ENCODE measurements at places on chromosomes 4 and X. TPM values are rescaled to one million over a fixed set of nuclear protein-coding genes. Genes with fewer than 3 reads are reported as not detected.

GRCh38 chr4:189090174-189090814 lies 850.4 kb upstream of the FRG1 start:
- DNase-seq, result no peak

DNA sequence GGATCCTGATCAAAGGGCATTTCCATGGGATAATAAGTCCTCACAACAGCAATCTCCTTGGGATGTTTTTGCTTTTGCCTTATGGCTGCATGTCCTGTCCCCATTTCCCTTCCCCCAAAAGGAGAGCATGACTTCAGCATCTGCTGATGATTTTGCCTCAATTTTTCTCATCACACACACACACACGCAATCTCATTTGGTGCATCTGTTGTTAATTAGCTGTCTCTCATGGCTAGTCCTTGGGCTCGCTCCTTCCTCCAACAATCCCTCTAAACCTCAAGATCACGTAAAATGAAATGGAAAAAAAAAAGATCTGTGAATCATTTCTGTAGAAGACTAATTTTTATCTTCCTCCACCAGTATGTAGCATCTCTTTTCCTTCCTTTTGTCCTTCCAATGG lies 153.6 kb downstream of the RBMX2 start:
- DNase-seq, result no peak

- peak; percentile 53 for DNase-seq
Measured at GRCh38 chr4:75327804-75328512, 186.2 kb downstream of the RCHY1 start.

DNA sequence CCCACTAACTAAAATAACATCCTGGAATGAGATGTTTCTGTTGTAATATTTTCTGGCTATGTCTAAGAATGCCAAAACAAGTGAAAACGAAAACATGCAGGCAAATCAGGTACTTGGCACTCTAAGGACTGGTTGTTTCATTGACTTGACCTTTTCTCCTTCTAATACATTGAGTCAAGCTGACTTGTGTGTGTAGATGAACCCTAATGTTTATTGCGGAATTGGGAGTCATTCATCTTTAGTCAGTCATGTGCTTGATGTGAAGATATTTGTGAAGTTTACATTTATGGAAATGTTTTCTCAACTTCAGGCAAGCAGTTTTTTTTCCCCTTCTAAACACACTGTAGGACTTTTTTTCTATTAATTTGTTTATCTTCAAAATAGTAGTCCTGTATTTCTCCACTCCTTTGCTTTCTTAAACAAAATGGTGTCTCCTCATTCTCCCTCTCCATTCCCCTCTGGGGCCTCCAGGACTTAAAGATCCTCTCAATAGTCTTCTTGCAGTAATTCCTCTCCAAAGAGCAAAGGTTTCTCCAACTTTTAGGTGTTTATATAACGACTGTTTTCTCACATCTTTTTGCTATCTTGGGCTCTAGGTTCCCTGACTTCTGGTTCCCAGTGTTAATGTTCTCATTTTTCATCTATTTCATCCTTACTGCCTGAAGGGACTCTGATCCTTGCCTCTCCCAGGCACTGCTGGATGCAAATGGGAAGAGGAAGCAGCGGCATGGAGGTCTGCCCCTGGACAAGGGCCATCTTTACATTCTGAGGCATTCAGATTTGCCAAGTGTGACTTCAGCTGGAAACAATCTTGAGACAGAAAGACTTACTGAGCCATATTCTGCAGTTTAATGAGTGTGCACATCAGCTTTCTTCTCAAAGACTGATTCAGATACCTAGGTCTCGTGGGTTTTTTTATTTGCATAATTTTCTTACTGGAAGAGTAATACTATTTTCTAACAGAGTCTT lies 166.4 kb downstream of the ARHGAP6 start:
- no peak for DNase-seq

DNA sequence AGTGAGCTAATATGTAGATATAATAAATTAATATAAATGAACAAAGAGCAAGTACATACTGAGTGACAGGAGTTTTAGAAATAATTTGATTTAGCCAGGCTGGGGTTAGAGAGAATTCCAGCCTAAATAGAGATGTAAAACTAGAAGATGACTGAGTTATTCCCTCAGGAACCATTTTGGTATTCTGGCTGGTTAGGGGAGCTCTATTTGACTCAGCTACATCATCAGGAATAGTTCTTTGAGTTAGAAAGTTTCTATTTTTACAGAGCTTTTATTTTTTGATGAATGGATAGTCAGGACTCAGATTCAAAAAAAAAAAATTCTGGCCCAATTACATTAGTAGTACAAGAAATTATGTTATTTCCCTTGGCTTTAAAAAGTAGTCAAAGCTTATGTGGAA lies 180.4 kb upstream of the MID1 start:
- no peak for DNase-seq

DNA sequence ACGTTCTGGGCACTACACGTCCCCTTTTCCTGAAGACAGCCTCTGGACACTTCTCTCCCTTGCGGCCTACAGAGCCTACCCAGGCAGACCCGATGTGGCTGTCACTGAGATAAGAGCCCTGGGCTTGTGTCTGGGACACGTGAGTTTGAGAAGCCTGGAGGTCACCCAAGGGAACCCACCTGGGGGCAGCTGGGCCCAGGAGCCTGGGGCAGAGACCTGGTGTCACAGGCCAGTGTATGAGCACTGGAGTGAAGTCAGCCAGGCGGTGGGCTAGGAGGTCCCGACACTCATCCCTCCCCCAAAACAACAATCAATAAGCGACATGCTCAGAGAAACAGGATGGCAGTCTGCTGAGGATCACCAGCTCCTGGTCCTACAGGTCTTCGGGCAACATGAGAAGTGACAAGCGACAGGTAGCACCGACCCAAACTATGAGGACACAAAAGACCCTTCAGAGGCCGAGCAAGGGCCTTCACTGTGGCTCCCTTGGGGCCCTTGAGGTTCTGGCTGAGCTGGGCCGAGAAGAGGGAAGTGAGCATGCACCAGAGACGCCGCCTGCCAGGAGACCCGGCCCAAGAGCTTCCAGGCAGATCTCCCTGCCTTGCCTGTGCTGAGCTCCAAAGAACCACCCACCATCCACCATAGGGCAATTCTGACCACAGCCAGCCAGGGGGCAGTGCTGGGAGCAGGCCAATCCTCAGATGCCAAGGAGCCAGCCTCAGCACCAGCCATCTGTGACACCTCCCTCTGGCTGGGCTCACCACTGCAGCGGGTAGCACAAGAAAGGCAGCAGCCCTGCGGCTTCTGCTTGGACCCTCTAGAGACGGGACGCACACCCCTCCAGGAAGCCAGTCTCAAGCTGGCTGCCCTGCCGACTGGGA lies 11.0 kb upstream of the DUSP9 start:
- DNase-seq, result no peak

DNA sequence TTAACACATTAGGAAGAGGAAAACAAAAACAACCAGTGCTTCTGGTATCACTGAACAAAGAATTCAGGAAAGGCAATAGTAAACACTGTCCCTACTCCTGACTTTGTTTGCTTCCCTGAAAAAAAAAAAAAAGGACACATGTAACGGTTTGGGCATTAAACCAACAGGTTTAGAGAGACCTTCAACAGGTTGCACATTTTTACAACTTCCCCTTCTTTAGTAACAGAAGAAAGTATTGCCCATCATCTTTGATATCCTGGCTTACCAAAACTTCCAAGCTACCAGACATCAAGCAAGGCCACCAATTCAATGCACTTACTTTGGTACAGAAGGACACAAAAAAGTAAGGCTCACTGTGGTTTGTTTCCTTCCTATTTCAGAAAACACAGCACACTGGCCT lies 131.9 kb upstream of the MAP3K15 start:
- DNase-seq, result no peak

DNA sequence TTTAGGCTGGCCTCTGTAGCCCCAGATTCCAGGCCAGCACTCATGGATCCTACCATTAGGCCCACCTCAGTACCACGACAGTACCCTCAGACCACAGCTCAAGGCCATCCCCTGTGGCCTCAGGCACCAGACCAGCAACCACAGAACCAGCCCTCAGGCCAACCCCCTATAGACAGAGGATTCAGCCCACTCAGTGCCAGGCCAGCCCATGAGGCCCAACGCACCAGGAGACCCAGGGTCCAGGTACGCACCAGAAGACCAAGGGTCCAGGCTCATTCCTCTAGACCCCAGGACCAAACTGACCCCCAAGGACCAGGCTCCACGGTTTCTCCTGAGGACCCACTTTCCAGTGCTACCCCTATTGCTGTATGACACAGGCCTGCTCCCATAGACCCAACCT lies 39.5 kb upstream of the MAGEC2 start:
- DNase-seq, result no peak

GRCh38 chr4:145435646-145436045 lies 46.0 kb upstream of the SMAD1 start:
- DNase-seq, result no peak

DNA sequence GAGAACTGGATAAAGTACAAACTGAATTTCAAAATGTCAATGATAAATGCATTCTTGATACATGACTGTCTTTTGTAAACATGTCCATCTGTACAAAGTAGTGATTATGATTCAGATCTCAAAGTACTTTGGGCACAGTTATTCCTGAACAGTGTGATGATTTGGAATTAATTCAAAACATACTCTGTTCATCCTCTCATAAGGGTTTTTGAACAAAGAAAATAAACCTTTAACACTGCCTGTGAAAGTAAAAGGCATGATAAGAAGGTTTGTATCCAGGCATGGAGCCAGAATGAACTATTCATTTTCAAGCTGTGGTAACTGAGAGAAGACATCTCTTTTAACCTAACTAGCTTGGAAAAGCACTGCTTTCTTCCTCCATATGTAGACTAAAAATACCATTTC lies 883 bp upstream of the KLHL4 start:
- DNase-seq, result no peak

GRCh38 chr4:140706276-140706625 lies 49.9 kb downstream of the TBC1D9 start:
- no peak for DNase-seq

DNA sequence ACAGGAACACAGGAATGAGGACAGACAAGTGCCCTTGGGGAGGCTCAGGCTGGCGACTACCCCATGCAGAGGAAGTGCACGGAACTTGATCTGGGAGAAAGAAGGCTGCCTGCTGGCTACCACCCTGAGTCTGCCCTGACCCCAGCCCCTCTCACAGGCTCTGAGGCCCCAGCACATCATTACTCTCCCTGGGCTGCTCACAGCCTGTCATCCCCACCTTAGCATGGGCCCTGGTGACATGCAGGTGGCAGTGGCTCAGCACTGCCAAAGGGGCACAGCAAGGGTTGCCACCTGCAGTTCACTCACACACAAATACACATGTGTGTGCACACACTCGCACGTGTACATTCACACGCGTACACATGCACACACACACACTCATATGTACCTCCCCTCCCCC lies 26.1 kb upstream of the MAMLD1 start:
- no peak for DNase-seq

DNA sequence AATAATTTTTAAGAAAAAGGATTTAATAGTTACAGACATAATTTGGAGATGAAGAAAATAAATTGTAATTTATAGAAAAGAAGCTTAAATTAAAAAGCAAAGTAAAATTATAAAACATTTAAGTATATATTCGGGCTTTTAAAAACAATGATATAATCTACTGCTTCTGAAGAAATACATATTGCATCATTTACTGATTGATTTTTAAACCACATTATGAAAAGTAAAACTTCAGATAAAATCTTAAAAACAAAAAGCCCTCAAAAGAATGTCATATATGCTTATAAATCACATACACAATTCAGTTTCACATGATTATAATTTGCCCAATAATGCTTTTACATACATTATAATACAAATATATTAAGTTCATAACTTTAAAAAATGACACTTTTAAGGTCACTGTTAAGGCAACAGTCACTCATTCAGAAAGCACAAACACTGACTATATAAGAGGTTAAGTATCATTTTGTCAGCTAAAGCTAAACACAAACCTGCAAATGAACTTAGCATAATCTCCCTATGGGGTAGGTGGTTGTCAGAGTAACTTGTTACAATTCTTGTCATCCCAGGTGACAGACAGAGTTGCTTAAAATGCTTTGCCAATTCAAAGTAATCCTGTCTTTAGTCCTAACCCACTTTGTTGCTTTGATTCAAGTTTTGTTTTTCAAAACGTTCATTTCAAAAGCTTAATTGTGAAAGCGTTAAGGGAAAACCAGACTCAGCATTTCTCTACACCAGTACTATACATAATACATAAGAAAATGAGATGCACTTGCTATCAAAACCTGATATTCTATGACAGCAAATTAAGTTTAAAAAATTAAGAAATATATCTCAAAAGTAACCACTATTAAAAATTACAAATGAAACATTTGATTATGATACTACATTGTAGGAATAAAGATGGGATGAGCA lies 90.6 kb upstream of the MAB21L2 start:
- DNase-seq, result no peak

DNA sequence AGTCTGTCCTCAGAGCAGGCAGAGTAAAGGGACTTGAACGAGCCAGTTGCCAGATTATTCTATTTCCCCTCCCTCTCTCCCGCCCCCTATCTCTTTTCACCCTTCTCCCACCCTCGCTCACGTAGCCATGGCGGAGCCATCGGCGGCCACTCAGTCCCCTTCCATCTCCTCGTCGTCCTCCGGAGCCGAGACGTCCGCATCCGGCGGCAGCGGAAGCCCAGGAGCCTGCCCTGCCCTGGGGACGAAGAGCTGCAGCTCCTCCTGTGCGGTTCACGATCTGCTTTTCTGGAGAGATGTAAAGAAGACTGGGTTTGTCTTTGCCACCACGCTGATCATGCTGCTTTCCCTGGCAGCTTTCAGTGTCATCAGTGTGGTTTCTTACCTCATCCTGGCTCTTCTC lies 106.2 kb upstream of the SMAD1 start:
- DNase-seq, result no peak

- DNase-seq, result peak; percentile 44
Measured at GRCh38 chr4:10075158-10075863, 41.3 kb downstream of the WDR1 start.

DNA sequence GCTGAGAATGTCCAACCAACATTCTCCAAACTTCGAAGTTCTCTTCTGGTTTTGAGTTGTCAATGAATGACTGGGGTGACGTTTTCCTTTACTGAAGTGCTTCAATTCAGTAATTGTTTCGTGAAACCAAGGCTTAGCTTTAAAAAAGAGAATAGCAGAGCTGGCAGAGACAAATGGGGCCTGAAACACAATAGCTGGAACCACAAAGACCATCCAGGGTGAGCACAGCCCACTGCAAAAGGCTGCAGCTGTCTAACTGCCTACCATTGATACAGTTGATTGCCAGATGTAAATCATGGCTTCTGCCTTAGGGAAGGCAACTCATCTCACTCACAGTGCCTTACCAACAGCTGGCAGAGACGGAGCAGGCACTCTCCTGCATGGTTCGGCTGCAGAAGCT lies 78.7 kb upstream of the ZNF518B start:
- no peak for DNase-seq

- DNase-seq, result no peak
Measured at GRCh38 chr4:99887837-99888236, 6.4 kb downstream of the LAMTOR3 start.

GABRG1 gene
- polyA plus RNA-seq, result not detected

NAA11 gene
- not detected for polyA plus RNA-seq

AREG gene
- 11.3 TPM for polyA plus RNA-seq

LRAT gene
- 0.02 TPM for polyA plus RNA-seq

ZNF275 gene
- polyA plus RNA-seq, result 2.7 TPM

KCNIP4 gene
- polyA plus RNA-seq, result 0.05 TPM

MAGEC1 gene
- polyA plus RNA-seq, result not detected

NHSL2 gene
- polyA plus RNA-seq, result 2.4 TPM

USP17L26 gene
- not detected for polyA plus RNA-seq

SASH3 gene
- polyA plus RNA-seq, result 0.93 TPM

Data from right cardiac atrium (tissue), 5 donors.